Left ventricle myocardium inferior (tissue), 1 donor: ENCODE measurements at places on chromosomes 4 and X. TPM values are rescaled to one million over a fixed set of nuclear protein-coding genes. Genes with fewer than 3 reads are reported as not detected.

TEX13B gene
- not detected for total RNA-seq

- no peaks in the 10 kb centered on the region for H3K27me3 ChIP-seq
- no peaks in the 10 kb centered on the region for H3K36me3 ChIP-seq
- no peaks in the 10 kb centered on the region for H3K4me1 ChIP-seq
- no peak overlapping the region for H3K27ac ChIP-seq
These were observed 403.6 kb downstream of the PDGFC start for GRCh38 chr4:156568041-156568440.

DNA sequence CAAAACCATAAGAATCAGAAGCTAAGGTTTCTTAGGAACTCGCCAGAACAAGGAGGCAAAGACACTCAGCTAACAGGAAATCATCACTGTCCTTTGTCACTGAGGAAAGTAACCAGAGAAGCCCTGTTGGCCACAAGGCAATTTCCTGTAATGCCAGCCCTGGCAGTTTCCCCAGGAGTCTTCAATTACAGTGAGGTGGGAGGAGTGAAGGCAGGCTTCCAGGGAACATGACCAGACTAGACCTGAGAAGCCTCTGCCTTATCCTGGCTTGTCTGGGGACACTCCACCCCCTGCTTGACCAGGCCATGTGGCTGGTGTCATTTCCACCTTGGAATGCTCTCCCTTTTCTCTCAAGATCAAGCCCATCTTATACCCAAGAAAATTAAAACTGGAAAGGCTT is 125.3 kb downstream of the COL4A6 start:
- no peaks in the 10 kb centered on the region for H3K27me3 ChIP-seq
- no peak overlapping the region for H3K27ac ChIP-seq
- peak; percentile 28 for DNase-seq
- no peak overlapping the region for H3K4me3 ChIP-seq

GRCh38 chrX:19743386-19743785 is 144.0 kb downstream of the SH3KBP1 start:
- no peaks in the 10 kb centered on the region for H3K27me3 ChIP-seq

GRCh38 chr4:156475322-156475721 is 496.3 kb downstream of the PDGFC start:
- no peaks in the 10 kb centered on the region for H3K36me3 ChIP-seq
- H3K27me3 ChIP-seq: no peaks in the 10 kb centered on the region
- no peak overlapping the region for H3K27ac ChIP-seq

DNA sequence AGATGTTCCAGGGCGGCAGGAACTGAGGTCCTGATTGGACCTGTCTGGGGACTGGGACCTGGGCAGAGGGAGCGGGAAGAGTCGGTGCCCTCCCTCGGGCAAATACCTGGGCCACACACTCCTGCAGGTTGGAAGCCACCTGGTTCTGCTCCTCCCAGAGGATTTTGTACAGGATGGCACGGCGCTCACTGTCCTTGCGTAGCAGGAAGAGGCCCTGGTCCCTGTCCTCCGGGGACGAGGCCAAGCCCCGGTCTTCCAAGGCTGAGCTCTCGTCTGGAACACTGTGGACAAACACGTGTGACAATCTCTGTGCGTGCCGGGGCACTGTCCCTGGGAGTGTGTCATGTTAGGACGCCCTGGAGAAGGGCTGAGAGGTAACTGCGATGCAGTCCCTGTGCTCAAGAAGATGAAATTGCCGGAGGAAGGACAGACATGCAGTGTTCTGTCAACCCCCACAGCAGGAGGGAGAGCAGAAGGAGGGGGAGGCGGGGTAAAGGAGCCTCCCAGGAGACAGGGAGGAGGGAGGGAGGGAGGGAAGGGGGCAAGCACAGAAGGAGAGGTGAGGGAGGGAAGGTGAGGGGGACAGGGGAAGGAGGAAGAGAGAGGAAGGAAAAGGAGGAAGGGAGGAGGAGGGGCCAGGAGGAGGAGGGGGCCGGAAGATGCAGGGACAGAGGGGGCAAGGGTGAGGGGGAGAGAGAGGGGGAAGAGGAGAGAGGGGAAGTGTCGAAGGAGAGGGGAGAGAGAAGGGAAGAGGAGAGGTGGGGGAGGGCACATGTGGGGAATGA is 29.0 kb downstream of the PDHA1 start:
- H3K27ac ChIP-seq: no peak overlapping the region
- H3K4me1 ChIP-seq: no peaks in the 10 kb centered on the region
- no peak for DNase-seq
- peak overlapping the region; percentile 63 for H3K4me3 ChIP-seq
- no peaks in the 10 kb centered on the region for H3K27me3 ChIP-seq

- H3K27ac ChIP-seq: no peak overlapping the region
- no peak overlapping the region for H3K4me3 ChIP-seq
- DNase-seq: no peak
These were observed 323.2 kb upstream of the GIMD1 start for GRCh38 chr4:106691749-106692148.

DNA sequence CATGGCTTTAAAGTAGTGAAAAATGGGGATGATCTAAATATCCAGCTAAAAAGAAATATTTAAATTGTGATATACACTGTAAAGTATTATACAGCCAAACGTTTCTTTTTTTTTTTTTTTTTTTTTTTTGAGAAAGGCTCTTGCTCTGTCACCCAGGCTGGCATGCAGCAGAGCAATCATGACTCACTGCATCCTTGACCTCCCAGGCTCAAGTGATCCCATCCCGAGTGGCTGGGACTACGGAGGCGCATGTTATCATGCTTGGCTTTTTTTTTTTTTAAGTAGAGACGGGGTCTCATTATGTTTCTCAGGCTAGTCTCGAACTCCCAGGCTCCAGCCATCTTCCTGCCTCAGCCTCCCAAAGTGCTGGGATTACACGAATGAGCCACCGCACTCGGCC is 17.1 kb downstream of the SMIM14 start:
- H3K4me3 ChIP-seq: no peak overlapping the region
- peaks cover 37% of the 10 kb centered on the region for H3K4me1 ChIP-seq

DNA sequence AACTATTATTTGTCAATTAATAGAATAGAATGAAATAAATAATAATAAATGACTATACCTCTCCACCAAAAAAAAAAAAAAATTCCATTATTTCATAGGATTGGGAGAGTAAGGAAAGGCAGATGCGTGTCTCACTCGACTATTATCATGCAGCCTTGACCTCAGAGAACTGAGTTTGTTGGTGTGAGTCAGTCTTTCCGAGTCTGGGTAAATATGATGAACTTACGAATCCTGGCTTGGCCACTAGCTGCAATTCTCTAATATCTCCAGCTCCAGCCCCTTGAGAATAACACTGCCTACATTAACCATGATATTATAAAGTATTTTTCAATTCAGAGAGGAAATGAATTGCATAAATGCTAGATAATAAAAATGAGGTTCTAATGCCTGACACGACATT is 46.6 kb upstream of the DHX15 start:
- no peaks in the 10 kb centered on the region for H3K4me1 ChIP-seq
- H3K27me3 ChIP-seq: no peaks in the 10 kb centered on the region
- DNase-seq: no peak
- H3K27ac ChIP-seq: no peak overlapping the region
- H3K36me3 ChIP-seq: no peaks in the 10 kb centered on the region

BST1 gene
- total RNA-seq: 2.7 TPM

ARMCX1 gene
- 32.7 TPM for total RNA-seq

GRCh38 chr4:1770245-1770644 is 22.8 kb upstream of the FGFR3 start:
- H3K36me3 ChIP-seq: no peaks in the 10 kb centered on the region
- H3K4me3 ChIP-seq: no peak overlapping the region
- peaks cover 10% of the 10 kb centered on the region for H3K4me1 ChIP-seq

GLA gene
- 10.8 TPM for total RNA-seq

- no peaks in the 10 kb centered on the region for H3K27me3 ChIP-seq
- no peak for DNase-seq
- no peaks in the 10 kb centered on the region for H3K36me3 ChIP-seq
- H3K4me3 ChIP-seq: peak within 1 kb of the TSS; percentile 45
These were observed at the start of gene ADH1C for GRCh38 chr4:99352602-99353537. Gene ADH1C, minus strand, starts transcription at chr4:99352746. Its CDS starts 71 bp downstream, at chr4:99352675.

APELA gene
- not detected for total RNA-seq

GRCh38 chrX:110208092-110208491 is 109.8 kb downstream of the AMMECR1 start:
- no peak overlapping the region for H3K4me3 ChIP-seq
- H3K27me3 ChIP-seq: no peaks in the 10 kb centered on the region
- H3K27ac ChIP-seq: no peak overlapping the region
- no peaks in the 10 kb centered on the region for H3K4me1 ChIP-seq
- no peaks in the 10 kb centered on the region for H3K36me3 ChIP-seq
- no peak for DNase-seq

GRCh38 chr4:93086356-93086755 is 742.2 kb upstream of the ATOH1 start:
- H3K27me3 ChIP-seq: no peaks in the 10 kb centered on the region
- H3K4me3 ChIP-seq: no peak overlapping the region
- no peaks in the 10 kb centered on the region for H3K4me1 ChIP-seq
- no peak overlapping the region for H3K27ac ChIP-seq

DNA sequence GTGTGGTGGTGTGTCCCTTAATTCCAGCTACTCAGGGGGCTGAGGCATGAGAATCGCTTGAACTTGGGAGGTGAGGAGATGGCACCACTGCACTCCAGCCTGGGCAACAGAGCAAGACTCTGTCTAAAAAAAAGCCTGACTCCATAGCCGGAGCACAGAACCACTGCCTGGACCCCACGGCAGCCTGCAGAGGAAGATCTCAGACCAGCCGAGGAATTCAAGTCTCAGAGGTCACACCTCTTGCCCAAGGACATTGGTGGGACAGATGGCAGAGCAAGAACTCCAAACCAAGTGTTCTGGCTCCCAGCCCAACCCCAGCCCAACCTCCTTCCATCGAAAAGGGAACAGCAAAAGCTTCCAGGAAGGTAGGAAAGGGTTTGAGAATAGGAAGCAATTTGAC is 70.8 kb downstream of the SMIM20 start:
- H3K4me1 ChIP-seq: peaks cover 11% of the 10 kb centered on the region
- no peak overlapping the region for H3K27ac ChIP-seq
- H3K4me3 ChIP-seq: no peak overlapping the region

CFAP99 gene
- total RNA-seq: not detected

DNA sequence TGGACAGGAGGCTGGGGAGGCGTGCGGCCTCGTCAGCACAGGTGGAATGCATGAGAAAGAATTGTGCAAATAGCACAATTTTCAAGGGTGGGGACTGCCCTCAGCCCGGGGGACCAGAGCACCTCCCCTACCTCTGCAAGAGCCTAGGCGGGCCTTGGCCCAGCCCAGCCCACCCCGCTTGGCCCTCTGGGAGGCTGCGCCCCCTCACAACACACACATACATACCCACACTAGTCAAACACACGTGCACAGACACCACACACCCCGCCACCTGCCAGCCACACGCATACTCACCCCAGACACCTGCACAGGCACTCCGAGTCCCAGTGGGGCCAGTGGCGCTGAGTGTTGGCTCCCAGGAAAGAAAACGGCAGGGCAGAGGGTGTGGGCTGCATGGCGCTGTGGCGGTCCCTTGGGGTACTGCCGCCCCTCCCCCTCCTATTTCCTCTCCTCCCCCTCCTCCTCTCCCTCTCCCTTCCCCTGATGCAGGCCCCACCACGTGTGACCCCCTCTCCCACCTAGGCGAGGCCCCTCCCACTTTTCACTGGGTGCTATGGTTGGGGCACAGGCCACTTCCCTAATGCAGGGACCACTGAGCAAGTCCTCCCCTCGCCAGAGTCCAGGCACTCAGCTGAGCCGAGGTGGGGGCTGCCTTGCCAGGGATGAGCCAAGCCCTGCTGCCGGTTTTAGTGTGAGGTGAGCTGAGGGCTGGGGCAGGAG is 84.5 kb downstream of the FAM53A start:
- no peaks in the 10 kb centered on the region for H3K4me1 ChIP-seq
- H3K36me3 ChIP-seq: no peaks in the 10 kb centered on the region
- no peak for DNase-seq
- H3K27me3 ChIP-seq: peaks cover 91% of the 10 kb centered on the region

GRCh38 chrX:23616361-23616760 is 50.9 kb upstream of the PRDX4 start:
- H3K27me3 ChIP-seq: no peaks in the 10 kb centered on the region
- no peaks in the 10 kb centered on the region for H3K36me3 ChIP-seq
- no peak for DNase-seq
- H3K27ac ChIP-seq: no peak overlapping the region

- H3K36me3 ChIP-seq: peaks cover 96% of the 10 kb centered on the region
- H3K27ac ChIP-seq: no peak overlapping the region
- no peak for DNase-seq
- H3K27me3 ChIP-seq: no peaks in the 10 kb centered on the region
- peaks cover 16% of the 10 kb centered on the region for H3K4me1 ChIP-seq
- H3K4me3 ChIP-seq: no peak overlapping the region
These were observed 19.1 kb downstream of the NOP14 start for GRCh38 chr4:2944091-2944482.

DNA sequence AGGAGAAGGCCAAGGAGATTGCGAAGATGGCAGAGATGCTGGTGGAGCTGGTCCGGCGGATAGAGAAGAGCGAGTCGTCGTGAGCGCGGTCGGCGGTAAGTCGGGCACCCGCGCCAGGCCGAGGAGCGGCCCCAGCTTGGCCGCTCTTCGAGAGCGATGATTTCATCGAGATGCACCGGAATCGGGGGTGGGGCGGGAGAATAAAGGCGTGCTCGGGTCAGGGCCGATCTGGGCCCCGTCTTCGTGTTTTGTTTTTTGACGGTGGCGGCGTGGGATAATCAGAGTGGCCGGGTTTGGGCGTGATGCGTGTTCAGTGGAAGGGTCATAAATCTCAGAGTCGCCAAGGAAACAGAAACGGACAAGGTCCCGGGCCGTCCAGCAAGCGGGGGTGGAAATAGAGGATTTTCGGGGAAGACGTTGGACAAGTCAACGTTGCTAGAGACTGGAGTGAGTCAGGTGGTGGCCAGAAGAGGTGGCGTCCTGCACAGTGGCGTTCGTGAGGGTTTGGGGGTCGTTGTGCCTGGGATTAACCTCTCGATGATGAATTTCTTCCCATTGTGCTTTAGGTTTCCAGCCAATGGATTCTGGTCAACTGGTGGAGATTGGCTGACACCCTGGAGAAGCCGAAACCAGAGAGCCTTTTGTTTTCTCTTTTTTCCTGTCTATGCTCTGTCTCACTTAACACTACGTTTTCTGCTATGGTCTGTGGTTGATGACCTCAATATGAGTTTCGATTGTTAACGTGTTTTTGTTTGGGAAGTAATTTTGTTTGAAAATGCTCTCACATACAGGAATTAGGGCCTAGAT is 882 bp downstream of the MRFAP1 start:
- H3K4me1 ChIP-seq: peaks cover 48% of the 10 kb centered on the region
- H3K27ac ChIP-seq: peak overlapping the region; percentile 96
- H3K4me3 ChIP-seq: peak overlapping the region; percentile 99
- H3K36me3 ChIP-seq: peaks cover 19% of the 10 kb centered on the region
- no peaks in the 10 kb centered on the region for H3K27me3 ChIP-seq
- peak; percentile 33 for DNase-seq

EXOC1L gene
- not detected for total RNA-seq

GRCh38 chrX:139158256-139158655 is 372.3 kb upstream of the F9 start:
- no peak for DNase-seq
- H3K27me3 ChIP-seq: no peaks in the 10 kb centered on the region
- H3K4me3 ChIP-seq: no peak overlapping the region
- H3K4me1 ChIP-seq: no peaks in the 10 kb centered on the region
- no peaks in the 10 kb centered on the region for H3K36me3 ChIP-seq
- no peak overlapping the region for H3K27ac ChIP-seq

- DNase-seq: no peak
- no peak overlapping the region for H3K27ac ChIP-seq
- H3K36me3 ChIP-seq: no peaks in the 10 kb centered on the region
- no peak overlapping the region for H3K4me3 ChIP-seq
These were observed 8.9 kb downstream of the JADE1 start for GRCh38 chr4:128818442-128818841.
